ENCODE measurements at places on chromosomes 1 and 21.

DNA sequence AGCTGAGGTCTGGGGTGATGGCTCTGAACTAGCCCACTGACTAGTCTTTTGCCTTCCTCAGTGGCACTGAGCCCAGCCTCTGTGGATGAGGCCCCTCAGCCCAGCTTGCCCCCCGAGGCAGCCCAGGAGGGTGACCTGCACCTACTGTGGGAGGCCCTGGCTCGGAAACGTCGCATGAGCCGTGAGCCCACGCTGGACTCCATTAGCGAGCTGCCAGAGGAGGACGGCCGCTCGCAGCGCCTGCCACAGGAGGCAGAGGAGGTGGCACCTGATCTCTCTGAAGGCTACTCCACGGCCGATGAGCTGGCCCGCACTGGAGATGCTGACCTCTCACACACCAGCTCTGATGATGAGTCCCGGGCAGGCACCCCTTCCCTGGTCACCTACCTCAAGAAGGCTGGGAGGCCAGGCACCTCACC lies 87.8 kb downstream of the TRIM11 start:
- no peak for DNase-seq

DNA sequence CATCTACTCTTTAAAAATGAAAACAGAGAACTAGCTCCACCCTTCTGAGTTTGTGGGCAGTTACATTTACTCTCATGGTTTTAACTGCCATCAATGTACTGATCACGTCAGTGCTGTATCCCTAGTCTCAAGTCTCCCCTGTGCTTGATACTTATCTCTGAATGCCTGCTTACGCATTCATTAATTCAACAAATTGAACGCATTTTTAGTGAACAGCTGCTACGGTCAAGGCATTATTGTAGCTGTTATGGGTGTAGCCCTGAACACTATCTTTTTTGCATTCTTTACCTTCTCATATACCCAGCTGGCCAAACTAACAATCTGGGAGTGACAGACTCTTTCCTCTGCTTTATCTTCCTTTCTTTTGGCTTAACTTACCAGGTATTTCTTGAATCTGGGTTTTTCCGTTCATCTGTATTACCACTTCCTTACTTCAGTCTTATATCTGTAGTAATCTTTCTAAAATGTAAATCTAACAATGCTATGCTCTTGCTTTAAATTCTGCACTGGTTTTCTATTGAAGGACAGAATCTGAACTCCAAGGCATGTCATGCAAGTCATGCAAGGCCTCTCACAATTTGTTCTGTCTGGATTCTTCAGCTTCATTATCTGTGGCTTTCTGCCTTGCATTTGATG lies 33.3 kb downstream of the SMG7 start:
- no peak for DNase-seq

GRCh38 chr1:204377800-204378668 lies 18.3 kb upstream of the PLEKHA6 start:
- DNase-seq = peak; percentile 50

DNA sequence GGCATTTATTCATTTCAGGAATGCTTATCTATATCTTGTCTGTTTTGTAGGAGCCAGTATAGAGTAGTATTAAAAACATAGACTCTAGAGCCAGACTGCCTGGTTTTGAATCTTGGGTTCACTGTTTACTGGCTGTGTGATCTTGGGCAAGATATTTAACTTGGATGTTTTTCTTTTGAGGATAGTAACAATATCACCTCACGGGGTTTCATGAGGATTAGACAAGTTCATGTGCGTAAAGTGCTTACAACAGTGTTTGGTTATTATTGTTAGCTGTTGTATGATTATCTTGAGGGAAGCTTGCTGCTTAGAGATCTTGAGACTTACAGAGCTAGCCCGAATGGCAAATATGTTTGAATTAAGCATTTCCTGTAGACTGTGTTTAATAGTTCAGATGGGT lies 40.2 kb downstream of the WNT4 start:
- DNase-seq = no peak

DNA sequence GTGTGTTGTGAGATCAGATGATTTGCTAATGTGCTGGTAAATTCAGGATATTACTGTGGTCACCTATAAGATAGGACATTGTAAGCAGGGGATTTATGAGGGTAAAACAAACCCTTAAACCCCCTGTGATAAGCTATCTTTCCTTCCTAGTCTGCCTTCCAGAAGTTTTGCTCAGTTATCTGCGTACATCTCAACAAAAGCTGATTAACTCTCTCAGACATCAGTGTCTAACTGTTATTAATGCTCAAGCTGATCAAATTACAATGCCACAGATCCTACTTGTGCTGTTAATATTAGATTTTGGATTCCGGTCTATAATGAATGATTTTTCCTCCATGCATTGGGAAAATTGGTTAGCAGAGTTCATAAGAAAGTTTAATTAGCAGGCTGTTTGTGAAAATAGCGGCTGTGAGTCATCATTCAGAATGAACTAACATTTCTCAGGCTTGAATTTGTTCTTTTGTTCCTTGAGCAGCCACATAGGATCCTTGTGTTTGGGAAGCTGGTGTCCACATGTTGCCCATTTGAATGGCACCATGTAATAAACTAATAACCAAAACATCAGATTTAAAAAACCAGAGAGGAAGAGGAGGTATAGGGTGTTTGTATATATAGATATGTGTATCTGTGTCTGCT lies 48.7 kb downstream of the ELAVL4 start:
- DNase-seq = no peak

GRCh38 chr1:178039891-178040290 lies 54.0 kb upstream of the RASAL2 start:
- DNase-seq = no peak

- no peak for DNase-seq
These were observed 20.2 kb downstream of the COLGALT2 start for GRCh38 chr1:184017306-184017705.

DNA sequence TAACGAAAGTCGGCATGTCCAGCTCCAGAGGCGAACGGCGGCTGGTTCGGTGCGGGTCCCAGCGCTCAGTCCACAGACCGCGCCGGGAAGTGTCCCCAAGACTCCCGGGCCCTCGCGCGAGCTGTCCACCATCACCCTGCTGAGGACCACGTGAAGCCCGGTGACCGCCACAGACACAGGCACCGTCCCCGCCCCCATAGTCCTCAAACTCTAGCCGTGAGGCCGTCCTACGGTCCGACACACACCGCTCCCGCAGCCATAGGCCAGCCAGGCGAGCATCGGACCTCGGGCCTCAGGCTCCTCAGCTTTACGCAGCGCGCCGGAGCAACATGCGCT lies 535 bp downstream of the SETD4 start:
- peak; percentile 16 for DNase-seq

DNA sequence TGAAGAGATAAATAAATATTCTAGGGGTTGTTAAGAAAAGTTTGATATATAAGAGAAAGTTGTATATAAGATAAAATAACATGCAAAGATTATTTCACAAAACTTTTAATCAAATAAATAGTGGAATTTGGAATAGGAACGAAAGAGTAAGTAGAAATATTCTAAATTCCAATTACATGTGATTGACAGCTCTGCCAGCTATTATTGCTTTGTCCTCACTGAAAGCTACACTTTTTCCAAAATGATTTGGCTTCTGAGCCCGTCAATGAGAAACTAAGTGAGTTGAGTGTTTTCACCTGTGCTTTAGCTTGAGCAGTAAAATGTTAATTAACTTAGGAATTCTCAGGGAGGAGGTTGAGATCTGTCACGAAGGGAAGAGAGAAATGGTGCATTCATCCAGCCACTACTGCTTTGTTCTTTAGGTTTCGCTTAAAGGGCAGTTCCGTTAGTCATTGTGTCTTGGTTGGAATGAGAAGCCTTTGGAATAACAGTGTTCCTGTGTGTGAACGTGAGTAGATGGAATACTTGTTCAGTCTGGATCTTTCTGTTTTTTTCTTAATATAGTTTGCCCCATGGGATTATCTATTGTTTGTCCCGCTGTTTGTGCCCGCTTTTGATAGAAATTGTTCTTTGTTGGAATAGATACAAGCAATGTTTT lies 63.3 kb upstream of the CR1L start:
- no peak for DNase-seq

DNA sequence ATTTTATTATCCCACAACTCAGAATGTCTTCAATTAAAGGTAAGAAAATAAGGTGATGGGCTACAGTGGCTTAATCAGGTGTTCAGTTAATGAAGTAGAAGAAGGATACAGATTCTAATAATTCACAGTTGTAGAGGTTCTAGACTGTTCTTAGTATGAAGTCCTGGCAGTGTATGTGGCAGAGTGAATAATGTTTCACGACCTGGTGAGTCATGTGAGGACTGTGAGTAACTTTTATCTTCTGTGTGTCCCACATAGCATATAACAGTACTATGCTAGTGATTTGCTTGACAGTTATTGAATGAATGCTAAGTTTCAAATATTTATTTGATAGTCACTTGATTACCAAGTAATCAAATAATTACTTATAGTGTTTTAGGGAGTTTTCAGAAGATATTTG lies 20.0 kb downstream of the SLC16A4 start:
- DNase-seq = no peak

- DNase-seq = peak; percentile 74
These were observed 7.1 kb upstream of the GPR61 start for GRCh38 chr1:109532365-109533136.

DNA sequence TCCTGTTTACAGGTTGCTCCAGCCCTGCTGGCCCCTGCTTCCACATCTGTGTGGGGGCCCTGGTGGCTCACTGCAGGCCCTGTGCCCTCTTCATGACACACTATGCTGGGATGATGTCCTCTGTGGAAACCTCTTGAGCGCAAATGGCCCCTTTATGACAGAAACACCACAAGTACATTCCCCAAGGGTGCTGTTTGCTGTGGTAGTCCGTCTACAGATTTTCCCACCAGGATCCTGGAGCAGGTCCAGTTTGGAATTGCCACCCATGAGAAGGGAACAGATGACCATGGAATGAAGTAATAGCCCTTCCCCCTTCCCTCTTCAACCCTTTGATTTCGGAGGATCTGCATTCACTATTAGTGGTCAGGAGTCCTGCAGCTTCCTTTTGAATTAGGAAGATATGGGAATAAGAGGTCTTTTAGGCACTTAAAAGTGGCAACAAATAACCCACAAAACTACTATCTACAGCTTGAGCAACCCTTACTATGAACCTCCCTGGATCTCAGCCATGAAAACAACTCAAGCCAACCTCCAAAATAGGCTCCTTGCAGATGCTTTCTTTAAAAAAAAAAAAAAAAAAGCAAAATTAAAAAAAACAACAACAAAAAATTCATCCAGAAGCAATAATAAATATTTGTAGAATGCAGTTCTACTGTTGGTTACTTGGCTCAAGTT lies 121.9 kb upstream of the TSPAN2 start:
- no peak for DNase-seq

GRCh38 chr1:75724472-75725022 lies at the start of gene ACADM:
TSS of gene ACADM (plus strand) at chr1:75724709. CDS start at chr1:75724788, 79 bp downstream.
- peak; percentile 58 for DNase-seq

GRCh38 chr1:44048532-44049215 lies 17.4 kb upstream of the SLC6A9 start:
- DNase-seq = no peak

- DNase-seq = no peak
These were observed 29.9 kb upstream of the TMEM222 start for GRCh38 chr1:27292106-27292505.

- no peak for DNase-seq
These were observed 19.9 kb upstream of the POU2F1 start for GRCh38 chr1:167200749-167201148.

DNA sequence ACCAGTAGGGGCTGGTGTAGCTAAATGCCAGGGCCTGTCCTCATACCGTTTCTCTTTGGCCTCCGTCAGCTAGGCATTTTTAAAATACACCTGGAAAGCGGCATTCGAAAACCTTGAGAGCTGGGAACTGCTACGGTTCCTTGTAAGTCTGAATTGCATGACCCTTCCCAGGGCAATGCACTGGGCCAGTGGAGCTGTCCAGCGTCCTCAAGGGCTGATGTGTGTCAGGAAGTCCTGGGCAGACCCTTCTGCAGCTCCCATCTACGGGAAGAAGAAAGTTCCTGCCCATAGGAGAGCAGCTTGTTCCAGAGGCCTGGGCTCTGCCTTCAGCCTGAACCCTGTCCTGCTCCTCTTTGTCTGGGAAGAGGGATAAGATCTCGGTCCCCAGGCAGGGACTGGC lies 34.1 kb downstream of the UBASH3A start:
- no peak for DNase-seq

DNA sequence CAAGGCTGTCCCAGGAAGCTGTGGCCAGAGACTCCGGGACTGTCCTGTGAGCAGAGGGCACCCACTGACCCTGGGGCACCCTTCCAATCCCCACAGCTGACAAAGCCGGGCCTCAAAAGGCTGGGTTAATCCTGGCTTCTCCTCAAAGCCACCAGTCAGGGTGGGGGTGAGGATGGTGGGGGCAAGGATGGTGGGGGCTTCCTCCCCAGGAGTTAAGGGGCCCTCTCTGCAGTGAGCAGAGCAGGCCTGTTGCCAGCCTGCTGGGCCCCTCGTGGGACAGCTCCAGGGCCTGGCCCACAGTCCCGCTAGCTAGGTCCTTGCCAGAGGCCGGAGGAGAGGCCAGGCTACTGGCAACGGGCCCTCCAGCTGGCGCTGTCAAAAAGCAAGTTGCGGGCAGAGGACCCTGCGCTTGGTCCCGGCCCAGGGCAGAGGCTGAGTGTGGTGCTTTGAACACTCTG lies 37.9 kb upstream of the CCDC27 start:
- no peak for DNase-seq

DNA sequence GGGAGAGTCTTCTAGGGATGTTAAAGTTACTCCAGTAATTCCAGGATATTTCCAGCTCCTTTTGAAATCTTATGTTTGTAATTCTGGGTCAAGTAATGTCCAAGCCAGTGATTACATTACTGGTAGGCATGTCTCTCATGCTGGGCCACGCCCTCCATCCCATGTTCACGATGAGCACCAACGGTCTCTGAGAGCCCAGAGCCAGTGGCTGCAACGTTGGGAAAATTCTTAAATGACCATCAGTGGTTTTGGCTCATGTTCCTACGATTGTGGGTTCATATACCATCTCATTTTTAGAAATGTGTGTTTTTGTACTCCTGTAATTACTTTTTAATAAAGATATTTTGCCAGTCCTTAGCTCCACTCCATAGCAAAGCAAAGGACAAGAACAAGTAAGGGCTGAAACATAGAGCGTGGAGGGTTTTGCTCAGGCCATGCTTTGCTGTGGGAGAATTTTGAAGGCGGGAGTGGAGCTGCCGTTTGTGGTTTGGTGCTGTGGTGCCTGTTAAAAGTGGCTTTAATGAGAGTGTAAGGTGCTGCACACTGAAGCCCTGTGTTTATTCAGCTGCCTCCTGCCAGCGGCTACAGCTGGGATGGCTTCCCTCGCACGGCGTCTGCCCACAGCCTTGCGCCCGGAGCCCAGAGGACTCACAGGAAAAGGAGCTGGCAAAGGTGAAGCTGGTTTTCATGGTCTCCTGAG lies 28.9 kb downstream of the VANGL1 start:
- no peak for DNase-seq

DNA sequence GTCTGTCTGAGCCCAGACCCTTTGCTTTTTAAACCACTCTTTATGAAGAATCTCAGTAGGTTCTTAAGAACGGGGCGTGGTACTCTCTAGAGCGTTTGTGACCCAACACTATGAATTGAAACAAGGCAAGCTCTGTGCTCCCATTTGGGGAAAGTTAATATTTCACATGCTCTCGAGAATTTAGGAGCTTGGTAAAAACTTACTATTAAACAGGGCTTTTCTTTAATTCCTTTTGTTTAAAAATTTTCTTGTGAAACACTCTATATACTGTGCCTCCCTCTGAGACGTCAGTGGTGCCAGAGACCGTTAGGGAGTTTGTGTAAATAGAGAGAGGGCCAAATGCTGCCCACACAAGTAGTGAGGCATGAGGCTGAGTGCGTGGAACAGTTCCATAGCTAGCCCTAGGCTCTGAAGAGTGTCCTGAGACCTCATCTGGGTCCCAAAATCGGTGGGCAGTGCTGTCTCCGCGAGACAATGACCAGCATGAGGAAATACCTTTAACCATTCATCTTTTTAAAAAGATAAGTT lies 144.7 kb downstream of the ROR1 start:
- DNase-seq = no peak

- DNase-seq = no peak
These were observed 1.6 kb downstream of the ST6GALNAC5 start for GRCh38 chr1:76868916-76869315.

All from GM19239 (cell line).